ENCODE measurements at places on chromosomes 12 and 14.
A peak's percentile ranks its signal among the peaks of the same experiment; 100 is the strongest.

DNA sequence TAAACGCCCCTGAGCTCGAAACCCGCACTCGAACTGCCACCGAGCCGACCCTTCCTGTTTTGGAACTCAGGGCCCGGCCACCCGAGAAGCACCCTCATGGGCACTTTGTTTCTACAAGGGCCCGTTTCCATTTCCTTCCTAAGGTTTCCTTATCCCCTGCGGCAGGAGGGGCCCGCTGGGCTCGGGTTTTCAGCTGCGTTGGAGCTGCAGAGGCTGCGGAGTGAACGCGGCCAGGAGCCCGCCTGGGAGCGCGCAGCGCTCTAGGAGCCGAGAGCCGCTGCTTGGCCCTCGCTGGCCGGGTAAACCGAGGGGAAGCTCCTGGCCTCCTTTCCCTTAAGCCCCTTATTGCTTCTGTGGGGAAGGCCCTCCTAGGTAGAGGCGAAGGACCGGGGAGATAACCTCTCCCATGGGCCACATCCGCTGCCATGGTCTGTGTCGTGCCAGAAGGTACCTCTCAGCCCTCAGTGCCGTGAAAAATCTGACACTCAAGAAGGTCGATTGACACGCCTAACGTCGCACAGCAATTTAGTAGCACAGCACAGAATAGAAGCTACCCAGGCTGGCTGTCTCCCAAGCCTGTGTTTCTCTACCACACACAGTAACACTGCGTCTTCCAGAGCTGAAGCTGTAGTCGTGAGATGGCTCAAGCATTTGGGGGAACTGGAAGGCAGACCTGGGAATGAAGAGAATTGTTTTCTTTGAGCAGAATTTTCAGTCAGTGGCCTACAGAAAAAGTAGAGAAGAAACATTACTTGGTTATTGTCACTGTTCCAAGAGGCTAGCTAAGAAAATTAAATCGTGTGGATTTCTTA, 12.9 kb upstream of the CALM1 start:
- H3K27me3 ChIP-seq = no peaks in the 10 kb centered on the region
- H3K36me3 ChIP-seq = no peaks in the 10 kb centered on the region
- peak overlapping the region; percentile 96 for H3K27ac ChIP-seq
- DNase-seq = peak; percentile 90

DNA sequence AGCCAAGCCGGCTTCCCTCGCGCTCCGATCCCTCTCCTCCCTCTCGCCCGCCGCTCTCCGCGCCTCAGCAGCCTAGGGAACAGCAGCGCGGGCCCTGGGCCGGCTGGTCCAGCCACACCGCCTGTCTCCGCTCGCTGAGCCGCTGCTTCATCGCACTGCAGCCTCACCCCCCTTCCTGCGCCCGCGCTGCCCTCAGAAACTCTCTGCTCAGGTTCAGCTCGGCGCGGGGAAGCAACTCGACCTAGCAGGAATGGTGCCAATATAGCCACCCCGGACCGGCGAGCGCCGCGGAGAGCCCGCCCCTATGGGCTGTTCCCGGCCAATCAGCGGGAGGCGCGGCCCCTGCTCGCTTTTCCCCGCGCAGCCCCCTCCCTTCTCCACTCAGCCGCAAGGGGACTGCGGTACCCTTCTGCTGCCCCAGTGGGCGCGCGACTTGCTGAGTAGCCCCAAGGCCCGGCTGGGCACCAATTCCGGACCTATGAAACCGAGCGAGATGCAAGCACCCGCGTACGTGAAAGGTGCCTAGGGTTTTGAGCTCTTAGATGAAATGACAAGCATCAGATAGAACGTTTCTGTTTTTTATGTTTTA, at the start of gene ADAMTS20:
ADAMTS20 (minus strand) TSS at position 233 of the 589 bp plus-strand sequence. CDS start 282 bp downstream, outside the sequence.
- H3K27ac ChIP-seq = no peak within 1 kb of the TSS
- peaks cover 3% of the 10 kb centered on the region for H3K4me1 ChIP-seq
- peaks cover 15% of the 10 kb centered on the region for H3K27me3 ChIP-seq
- DNase-seq = no peak
- no peak within 1 kb of the TSS for H3K4me3 ChIP-seq
- no peaks in the 10 kb centered on the region for H3K36me3 ChIP-seq

DNA sequence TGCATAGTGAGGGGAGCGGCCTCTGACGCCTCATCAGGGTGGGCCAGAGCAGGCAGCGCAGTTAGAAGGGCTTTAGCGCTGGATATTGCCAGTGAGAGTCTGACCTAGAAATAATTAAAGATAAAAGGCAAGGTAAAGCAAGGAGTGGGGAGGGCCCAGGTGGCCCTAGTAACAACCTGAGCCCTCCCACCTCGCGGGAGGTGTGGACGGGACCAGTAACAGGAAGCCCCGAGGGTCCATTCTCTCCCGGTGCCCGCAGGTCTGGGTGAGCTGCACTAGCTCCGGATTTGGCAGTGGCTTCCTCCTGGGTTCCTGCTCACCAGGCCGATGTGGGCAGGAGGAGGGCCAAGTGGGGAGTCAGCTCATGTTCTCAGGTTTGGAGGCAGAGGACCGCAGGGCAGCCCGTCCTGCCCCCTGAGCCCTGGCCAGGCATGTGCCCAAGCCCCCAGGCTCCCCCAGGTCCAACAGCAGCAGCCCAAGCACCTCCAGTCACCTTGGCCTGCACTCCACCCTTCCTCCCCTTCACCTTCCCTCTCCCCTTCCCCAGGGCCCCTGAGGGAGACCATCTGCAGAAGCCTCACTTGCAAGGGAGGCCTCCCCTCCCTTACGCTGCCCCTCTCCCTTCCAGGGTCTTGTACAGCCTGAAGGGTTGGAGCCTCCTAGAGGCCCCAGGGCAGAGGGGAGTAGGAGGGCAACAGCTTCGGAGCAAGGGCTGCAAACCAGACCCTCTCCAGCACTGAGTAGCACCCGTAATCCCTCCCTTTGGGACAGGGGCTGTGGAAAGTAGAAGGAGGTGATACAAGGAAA, 144.3 kb upstream of the FKBP4 start:
- no peak overlapping the region for H3K27ac ChIP-seq
- H3K27me3 ChIP-seq = no peaks in the 10 kb centered on the region
- H3K4me1 ChIP-seq = no peaks in the 10 kb centered on the region

DNA sequence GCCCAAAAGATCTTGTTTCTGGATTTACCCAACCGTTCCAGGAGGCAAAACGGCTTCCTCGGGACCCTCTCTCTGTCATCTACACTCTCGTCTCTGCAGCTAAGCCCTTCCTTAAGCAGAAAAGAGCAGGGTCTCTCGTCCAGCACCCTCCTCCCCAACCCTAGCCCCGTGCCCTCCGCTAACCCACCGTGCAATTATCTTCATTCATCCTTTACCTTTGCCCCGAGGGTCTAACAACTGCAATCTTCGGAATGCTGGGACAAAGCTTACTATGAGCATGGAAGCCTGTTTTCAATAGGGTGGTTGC, 276 bp upstream of the BMAL2 start:
- H3K27ac ChIP-seq = no peak overlapping the region
- no peak for DNase-seq
- H3K4me3 ChIP-seq = peak overlapping the region; percentile 58
- H3K27me3 ChIP-seq = peaks cover 49% of the 10 kb centered on the region

GRCh38 chr12:71038960-71039359, 118.4 kb upstream of the PTPRR start:
- H3K36me3 ChIP-seq = no peaks in the 10 kb centered on the region
- no peak for DNase-seq
- no peaks in the 10 kb centered on the region for H3K4me1 ChIP-seq
- H3K4me3 ChIP-seq = no peak overlapping the region
- no peaks in the 10 kb centered on the region for H3K27me3 ChIP-seq
- no peak overlapping the region for H3K27ac ChIP-seq

- H3K4me1 ChIP-seq = no peaks in the 10 kb centered on the region
- no peak overlapping the region for H3K4me3 ChIP-seq
- no peaks in the 10 kb centered on the region for H3K27me3 ChIP-seq
- no peaks in the 10 kb centered on the region for H3K36me3 ChIP-seq
- no peak for DNase-seq
- peak overlapping the region; percentile 11 for H3K27ac ChIP-seq
Measured at GRCh38 chr14:55976655-55977054, 141.6 kb upstream of the PELI2 start.
